Fibroblast of skin of abdomen (primary cell): ENCODE measurements at places on chromosomes 1 and 21.

- no peak for DNase-seq
Observed at GRCh38 chr1:64229307-64229706, 25.9 kb downstream of the UBE2U start.

- DNase-seq: no peak
Observed at GRCh38 chr1:116408803-116409720, 36.0 kb downstream of the ATP1A1 start.

- DNase-seq: no peak
Observed at GRCh38 chr1:47675047-47675675, 237.3 kb downstream of the FOXD2 start.

- no peak for DNase-seq
Observed at GRCh38 chr1:109498161-109498801, 4.4 kb downstream of the CYB561D1 start.

DNA sequence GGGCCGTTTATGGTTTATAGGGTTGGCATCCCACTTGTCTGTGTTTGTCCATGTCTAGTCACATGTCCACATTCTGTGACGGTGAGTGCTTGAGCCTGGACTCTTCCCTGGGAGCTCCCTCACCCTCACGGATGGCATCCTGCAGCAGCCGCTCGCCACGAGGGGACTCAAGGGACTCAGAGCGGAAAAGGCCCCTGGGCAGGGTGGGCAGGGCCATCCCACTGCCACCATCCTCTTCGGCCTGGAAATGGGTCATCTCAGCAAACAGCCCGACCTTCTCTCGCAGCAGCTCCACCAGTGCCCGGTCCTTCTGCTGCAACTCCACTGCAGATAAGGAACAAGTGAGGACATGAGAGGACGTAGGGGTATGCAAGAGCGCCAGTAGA lies 11.1 kb downstream of the RXFP4 start:
- DNase-seq: no peak

DNA sequence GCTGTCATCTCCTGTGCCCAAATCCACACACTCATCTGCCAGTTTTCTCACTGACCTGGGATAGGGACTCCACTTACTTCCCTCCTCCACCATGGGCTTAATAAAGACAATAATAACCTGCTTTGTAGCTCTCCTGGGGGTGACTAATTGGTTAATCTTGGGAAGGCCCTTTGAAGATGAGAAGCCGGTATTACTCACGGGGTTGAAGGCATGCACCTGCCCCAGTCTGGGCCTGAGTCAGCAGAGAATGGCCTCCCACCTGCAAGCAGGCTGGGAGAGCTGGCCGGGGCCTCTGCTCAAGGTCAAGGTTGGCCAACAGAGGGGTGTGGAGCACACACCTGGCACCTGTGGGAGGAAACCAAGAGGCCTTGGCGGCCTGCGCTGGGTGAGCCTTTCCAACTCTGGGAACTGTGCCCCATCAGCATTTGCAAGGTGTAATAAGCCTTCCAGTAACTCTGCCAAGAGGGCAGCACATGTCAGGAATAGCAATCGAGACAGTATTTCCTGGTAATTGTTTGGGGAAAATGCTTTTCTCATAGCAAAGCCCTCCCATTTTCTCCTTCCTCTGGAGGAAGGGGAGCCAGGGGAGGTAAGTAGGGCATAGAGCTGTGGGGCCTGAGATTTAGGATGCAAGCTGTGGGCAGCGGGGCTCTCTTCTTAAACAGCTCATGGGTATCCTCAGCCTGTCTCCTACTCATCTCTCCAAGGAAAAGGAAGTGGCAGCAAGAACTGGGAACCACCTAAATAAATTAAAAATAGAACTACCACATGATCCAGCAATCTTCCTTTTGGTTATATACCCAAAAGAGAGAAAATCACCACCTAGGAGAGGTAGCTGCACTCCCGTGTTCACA lies 49.0 kb downstream of the TOMM20 start:
- peak; percentile 24 for DNase-seq

GRCh38 chr1:98702976-98703375 lies 41.5 kb downstream of the SNX7 start:
- peak; percentile 66 for DNase-seq

DNA sequence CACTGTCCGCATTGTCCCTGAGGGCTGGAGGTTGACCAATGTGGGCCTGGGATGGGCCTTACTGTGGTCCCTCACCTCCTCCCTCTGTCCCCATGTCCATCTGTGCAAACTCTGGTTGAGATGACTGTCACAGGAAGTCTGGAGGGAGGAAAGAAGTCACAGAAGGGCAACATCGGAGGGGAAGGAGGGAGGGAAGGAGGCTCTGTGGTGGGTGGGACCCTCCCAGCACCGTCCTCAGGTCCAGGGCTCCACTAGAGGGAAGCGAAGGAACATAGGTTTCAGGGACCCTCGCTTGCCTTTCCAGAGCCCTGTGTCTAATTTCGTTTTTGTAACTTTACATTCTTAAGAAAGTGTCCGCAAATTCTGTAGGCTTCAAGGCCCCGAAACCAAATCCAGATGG lies 111.3 kb upstream of the SLC44A3 start:
- DNase-seq: peak; percentile 17

DNA sequence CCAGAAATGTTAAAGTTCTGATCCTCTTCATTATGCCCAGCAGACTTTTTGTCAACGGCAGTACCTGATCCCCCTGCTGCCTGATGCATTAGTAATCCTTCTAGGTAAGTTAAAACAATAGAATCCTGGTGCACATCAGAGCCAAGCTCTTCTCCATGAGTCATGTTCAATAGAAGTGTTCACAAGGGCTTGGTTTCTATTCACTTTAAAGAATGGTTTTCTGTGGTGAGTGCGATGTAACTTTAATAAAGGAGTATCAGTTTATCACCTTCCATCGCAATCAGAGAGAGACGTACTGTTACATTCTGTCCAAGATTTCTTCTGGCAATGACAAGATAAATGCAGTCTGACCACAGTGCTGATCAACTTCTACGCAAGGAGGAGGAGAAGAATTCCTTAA lies 96.8 kb downstream of the NRIP1 start:
- no peak for DNase-seq

GRCh38 chr1:222899471-222899870 lies 84.6 kb downstream of the DISP1 start:
- DNase-seq: no peak

DNA sequence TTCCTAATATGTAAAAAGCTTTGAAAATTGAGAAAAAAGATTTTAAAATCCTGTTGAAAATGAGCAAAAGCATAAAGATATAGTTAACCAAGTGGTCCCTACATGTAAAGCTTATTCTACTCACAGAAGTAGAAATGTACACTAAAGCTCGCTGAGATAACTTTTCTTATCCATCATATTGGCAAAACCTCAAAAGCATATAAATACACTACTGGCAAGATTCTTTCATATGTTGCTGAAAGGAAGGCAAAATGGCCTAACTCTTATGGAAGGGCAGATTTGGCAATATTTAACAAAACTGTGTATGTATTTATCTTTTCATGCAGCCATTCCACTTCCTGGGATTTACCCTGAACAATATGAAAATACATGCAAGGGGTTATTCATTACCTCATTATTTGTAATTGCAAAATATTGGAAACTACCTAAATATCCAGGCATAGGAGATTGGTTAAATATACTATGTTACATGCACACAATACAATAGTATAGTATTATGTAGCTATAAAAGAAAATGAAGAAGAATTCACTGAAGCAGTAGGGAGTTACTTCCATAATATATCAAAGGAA lies 43.2 kb upstream of the LYPLAL1 start:
- DNase-seq: no peak

- peak; percentile 39 for DNase-seq
Observed at GRCh38 chr1:184300446-184300845, 86.4 kb upstream of the C1orf21 start.

- DNase-seq: no peak
Observed at GRCh38 chr1:6509919-6510291, 18.4 kb upstream of the PLEKHG5 start.

- no peak for DNase-seq
Observed at GRCh38 chr1:107363154-107363553, 222.3 kb downstream of the NTNG1 start.

GRCh38 chr1:22428672-22429071 lies 23.0 kb upstream of the ZBTB40 start:
- DNase-seq: peak; percentile 40

DNA sequence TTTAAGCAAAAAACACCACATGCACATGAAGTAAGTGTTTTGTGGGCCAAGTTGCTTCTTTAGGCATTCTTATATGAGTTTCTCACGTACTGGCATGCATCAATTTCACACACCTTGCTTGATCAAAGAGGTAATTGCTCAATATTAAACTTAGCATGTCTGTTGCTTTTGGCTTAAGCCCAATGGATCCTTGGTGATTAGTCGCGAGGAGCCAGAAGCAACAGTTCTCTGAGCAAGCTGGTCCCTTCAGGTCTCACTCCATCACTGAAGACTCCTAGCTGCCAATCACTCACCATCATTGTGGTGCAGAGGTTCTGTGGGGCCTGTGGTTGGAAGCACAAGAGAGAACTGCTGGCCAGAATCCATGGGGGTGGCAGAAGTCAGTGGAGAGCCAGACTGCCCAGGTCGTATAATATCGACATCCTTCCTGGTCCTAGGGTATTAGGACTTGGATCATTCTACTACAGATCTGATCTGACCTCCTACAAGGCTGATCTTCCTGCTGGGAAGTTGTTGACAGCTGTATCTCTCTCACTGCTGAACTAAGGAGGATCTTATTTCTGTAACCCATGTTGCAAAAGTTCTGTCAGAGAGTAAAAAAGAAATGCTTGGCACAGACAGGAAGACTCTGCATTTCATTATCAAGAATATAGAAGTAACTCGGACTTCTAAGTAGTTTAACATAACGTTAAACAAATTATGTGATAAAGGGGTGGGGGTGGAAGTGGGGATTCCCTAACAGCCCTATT lies 140.5 kb downstream of the NTPCR start:
- no peak for DNase-seq

GRCh38 chr1:77394166-77394565 lies 112.3 kb downstream of the AK5 start:
- DNase-seq: peak; percentile 76

- no peak for DNase-seq
Observed at GRCh38 chr21:36089946-36090345, 20.1 kb downstream of the CBR1 start.

- no peak for DNase-seq
Observed at GRCh38 chr1:22101995-22102394, 40.9 kb downstream of the WNT4 start.

DNA sequence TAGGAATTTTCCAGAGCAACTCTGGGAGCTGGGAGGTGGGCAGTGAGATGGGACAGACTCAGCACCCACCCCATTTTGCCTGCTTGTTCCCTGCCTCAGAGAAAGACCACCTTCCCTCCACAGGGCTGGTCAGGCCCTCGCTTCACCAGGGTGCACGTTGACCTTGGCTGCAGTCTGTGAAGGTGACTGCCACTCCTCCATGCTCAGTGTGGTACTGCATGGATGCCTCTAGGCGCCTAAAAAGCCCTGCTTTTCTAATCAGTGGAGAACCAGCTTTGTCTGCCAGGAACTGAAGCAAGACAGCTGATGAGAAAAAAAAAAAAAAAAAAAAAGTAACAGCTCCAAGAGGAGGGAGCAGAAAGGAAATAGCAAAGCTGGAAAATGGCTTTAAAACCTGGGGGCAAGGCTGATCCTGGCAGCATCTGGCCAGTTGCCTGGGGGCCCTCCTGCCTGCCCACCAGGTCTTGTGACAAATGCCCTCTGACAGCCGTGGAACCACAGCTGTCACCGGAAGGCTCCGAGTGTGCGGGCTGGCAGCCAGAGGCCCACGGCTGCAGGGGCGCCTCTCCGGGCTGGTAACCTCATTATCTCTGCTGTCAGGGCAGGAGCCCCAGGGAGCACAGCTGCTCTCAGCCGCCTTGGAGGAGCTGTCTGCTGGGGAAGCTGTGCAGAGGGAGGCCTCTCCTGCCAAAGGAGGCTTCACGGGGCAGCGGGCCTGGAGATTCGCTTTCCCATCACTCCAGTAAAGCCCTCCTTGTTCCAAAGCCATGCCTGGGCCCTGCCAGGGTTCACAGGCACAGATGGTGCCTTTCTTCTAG lies 13.7 kb downstream of the KIAA1614 start:
- DNase-seq: peak; percentile 26

DNA sequence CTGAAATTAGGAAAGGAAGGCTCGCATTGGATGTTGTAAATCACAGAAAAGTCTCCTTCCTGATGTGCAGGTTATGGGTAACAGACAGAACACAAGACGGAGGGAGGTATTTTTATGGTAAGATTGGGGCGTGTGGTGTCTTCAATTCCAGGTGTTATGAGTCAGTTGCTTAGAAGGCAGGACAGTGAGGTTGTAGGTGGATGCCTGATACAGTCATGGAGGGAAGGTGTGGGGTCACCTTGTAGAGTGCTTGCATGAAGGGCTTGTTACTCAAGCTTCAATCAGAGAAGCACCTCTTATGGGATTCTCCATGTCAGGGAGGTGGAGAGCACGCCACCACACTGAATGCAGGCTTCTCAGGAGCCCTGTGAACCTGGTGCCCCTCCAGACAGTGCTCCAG lies 63.1 kb downstream of the C1orf21 start:
- no peak for DNase-seq

- DNase-seq: no peak
Observed at GRCh38 chr1:111446546-111446945, 2.5 kb downstream of the WDR77 start.

DNA sequence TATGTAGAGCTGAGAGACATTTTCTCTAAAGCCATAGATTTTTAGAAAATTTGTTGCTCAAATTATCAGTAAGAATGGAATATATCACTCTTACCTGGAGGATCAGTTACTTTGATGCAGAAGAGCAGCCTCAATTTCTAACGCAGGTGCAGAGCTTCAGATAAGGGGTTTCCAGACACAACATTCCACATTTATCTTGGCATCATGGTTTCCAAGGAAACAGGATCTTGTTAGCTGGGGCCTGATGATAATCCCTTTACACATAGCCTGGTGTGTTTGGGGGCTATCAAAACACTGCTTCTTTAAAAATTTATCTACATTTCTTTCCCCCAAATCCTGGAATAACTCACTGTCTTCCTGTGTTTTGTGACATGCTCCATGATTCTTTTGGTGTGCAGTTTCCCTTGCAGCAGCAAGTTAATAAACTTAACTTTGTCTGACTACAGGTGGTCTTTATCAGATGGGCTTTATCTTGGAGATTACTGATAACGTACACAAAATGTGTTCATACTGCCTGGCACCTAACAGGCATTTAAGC lies 2.7 kb upstream of the STX12 start:
- no peak for DNase-seq

- DNase-seq: no peak
Observed at GRCh38 chr1:24118410-24119242, 6.7 kb upstream of the MYOM3 start.

- peak; percentile 38 for DNase-seq
Observed at GRCh38 chr1:40824591-40825434, 37.4 kb downstream of the CITED4 start.

- no peak for DNase-seq
Observed at GRCh38 chr1:153217212-153217611, at the start of gene PRR9. TSS of gene PRR9 (plus strand) at chr1:153217584. CDS start at chr1:153218145, 561 bp downstream.

- DNase-seq: peak; percentile 52
Observed at GRCh38 chr1:173208146-173208545, 1.0 kb upstream of the TNFSF4 start.
